Smooth muscle cell of the coronary artery (primary cell): ENCODE measurements at places on chromosomes 5 and 9. TPM values are rescaled to one million over a fixed set of nuclear protein-coding genes. Genes with fewer than 3 reads are reported as not detected.

Gene KDM3B
- total RNA-seq, result 25.7 and 26.9 TPM in 2 replicates

Gene PCDHA3
- 0.15 and 0.70 TPM in 2 replicates for total RNA-seq

Gene CDC20B
- 0.08 TPM in 1 of 2 replicates, not detected in the other for total RNA-seq

Gene SPATA31A3
- total RNA-seq, result not detected in 2 replicates

Gene IFNB1
- total RNA-seq, result not detected in 2 replicates

Gene PPIP5K2
- 33.6 and 36.6 TPM in 2 replicates for total RNA-seq

Gene ZNF484
- total RNA-seq, result 9.5 and 9.7 TPM in 2 replicates

Gene TCF7
- 0.45 and 0.94 TPM in 2 replicates for total RNA-seq
